ENCODE measurements at places on chromosomes 7 and 10.

- H3K4me3 ChIP-seq: no peak overlapping the region
- H3K27ac ChIP-seq: no peak overlapping the region
- no peaks in the 10 kb centered on the region for H3K4me1 ChIP-seq
These were observed 16.4 kb upstream of the RUFY2 start for GRCh38 chr10:68423522-68423921.

DNA sequence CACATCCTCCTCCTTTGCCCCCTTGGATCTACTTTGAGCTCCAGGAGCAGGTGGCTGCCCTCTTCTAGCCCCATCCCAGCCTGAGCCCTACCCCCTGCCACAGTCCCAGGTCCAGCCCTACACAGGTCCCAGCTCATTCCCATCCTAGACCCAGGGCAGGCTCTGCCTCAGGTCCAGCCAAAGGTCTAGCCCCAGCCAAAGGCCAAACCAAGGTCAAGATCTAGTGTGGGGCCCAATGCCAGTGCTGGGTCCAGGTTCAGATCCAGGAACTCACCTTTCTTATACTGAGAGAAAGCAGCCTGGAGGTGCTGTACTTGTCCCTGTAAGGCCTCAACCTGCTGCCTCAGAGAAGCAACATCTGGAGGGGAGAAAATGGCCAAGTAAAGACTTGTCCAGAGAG lies 8.5 kb downstream of the SFTPD start:
- no peaks in the 10 kb centered on the region for H3K27me3 ChIP-seq
- H3K4me3 ChIP-seq: no peak overlapping the region
- no peak overlapping the region for H3K27ac ChIP-seq
- DNase-seq: peak; percentile 16
- no peaks in the 10 kb centered on the region for H3K36me3 ChIP-seq
- H3K4me1 ChIP-seq: no peaks in the 10 kb centered on the region

GRCh38 chr7:38424750-38425463 lies 151.5 kb upstream of the TARP start:
- no peaks in the 10 kb centered on the region for H3K4me1 ChIP-seq
- H3K4me3 ChIP-seq: no peak overlapping the region
- no peak for DNase-seq
- no peak overlapping the region for H3K27ac ChIP-seq

DNA sequence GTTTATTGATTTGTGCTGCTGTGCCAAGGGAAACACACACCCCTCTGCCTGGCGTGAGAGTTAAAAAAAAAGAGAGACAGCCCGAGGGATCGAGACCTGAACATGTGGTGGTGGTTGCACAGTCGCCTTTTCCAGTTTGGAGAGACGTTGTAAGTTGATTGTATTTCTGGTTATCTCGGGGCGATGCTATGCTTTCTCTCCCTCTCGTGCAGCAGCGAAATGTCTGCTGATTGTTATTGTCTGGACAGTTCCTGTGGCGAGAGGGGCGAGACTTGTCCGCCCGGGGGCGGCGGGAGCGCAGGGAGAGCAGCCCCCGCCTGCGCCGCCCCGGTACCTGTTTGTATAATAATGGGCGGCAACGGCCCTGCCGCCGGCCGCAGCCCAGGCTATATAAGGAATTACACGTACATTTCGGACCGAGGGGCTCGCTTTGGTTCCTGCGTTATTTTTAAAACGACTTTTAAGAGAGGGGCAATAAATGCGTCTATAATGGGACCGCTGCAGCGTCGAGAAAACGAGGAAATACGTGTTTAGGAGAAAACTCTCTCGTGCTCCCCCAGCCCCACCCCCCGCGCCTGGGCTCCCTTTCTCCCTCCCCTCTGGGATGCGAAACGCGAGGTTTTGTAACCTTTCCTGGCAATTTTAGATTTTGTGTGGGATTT lies 1.7 kb downstream of the ZEB1 start:
- H3K27ac ChIP-seq: peak overlapping the region; percentile 59
- peak overlapping the region; percentile 84 for H3K4me3 ChIP-seq
- DNase-seq: peak; percentile 57
- peaks cover 42% of the 10 kb centered on the region for H3K27me3 ChIP-seq
- no peaks in the 10 kb centered on the region for H3K36me3 ChIP-seq
- H3K4me1 ChIP-seq: no peaks in the 10 kb centered on the region

DNA sequence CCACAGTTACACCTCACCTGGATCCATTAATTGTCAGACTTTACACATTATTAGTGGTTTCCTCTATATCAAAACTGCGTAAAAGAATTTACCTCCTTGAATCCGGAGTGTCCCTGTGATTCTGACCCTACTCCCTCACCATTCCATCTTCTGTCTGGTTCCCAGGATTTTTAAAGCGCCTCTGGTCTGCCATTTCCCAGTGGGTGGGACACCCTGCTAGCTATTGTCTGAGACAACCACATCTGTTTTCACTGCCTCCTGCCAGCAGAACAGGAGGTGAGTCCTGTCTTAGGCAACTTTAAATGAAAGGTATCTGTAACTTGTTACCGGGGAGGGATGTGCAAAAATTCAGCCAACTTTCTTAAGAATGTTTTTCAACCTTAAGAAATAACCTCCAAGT lies 2.3 kb downstream of the MACROH2A2 start:
- H3K27ac ChIP-seq: peak overlapping the region; percentile 5
- H3K36me3 ChIP-seq: peaks cover 10% of the 10 kb centered on the region
- H3K27me3 ChIP-seq: no peaks in the 10 kb centered on the region
- DNase-seq: peak; percentile 79
- peak overlapping the region; percentile 85 for H3K4me3 ChIP-seq
- peaks cover 20% of the 10 kb centered on the region for H3K4me1 ChIP-seq

DNA sequence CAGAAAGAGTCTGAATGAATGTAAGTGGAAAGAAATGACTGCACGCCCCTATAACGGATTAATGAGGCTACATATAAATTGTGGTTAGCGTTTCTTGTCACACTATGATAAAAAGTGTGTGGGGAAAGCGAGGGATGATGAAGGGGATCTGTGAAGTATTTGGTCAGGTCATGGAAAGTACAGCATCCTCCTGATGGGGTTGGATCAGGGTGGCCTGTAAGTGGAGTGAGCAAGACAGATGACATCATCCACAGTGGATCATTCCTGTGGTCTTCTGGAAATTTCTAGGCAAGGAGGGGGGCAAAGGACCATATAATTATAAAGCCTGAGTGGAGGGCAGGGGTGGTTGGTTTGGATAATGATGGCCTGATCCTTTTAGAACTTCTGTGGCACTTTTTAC lies 606.0 kb downstream of the INHBA start:
- H3K36me3 ChIP-seq: no peaks in the 10 kb centered on the region
- no peak overlapping the region for H3K4me3 ChIP-seq
- H3K27ac ChIP-seq: no peak overlapping the region

DNA sequence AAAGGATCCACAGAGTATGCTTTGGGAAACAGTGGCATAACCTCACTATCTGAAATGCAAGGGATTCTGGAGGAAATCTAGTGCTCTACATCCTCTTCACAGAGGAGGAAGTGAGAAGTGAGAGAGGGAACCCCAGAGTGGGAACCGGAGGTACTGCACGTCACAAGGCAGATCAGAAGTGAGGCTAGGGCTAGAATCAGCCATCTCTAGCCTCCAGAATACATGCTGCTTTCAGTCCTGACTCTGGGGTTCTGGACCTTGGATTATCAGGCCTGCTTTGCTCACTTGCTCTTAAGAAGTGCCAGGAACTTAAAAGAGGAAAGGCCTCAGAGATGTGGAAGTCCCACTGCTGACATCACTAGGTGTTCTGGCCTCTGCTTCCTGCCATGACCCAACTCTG lies 25.7 kb downstream of the ZNF503 start:
- no peak for DNase-seq
- H3K36me3 ChIP-seq: no peaks in the 10 kb centered on the region
- no peak overlapping the region for H3K27ac ChIP-seq
- H3K27me3 ChIP-seq: no peaks in the 10 kb centered on the region
- no peak overlapping the region for H3K4me3 ChIP-seq

- H3K27me3 ChIP-seq: peaks cover 25% of the 10 kb centered on the region
- H3K36me3 ChIP-seq: no peaks in the 10 kb centered on the region
- no peak overlapping the region for H3K4me3 ChIP-seq
- no peak for DNase-seq
- no peaks in the 10 kb centered on the region for H3K4me1 ChIP-seq
These were observed 2.5 kb upstream of the CFAP58 start for GRCh38 chr10:104351061-104351702.

- no peak overlapping the region for H3K27ac ChIP-seq
- DNase-seq: no peak
- H3K36me3 ChIP-seq: no peaks in the 10 kb centered on the region
- no peaks in the 10 kb centered on the region for H3K4me1 ChIP-seq
- no peaks in the 10 kb centered on the region for H3K27me3 ChIP-seq
- H3K4me3 ChIP-seq: no peak overlapping the region
These were observed 545.9 kb downstream of the SUGCT start for GRCh38 chr7:40680657-40681056.

DNA sequence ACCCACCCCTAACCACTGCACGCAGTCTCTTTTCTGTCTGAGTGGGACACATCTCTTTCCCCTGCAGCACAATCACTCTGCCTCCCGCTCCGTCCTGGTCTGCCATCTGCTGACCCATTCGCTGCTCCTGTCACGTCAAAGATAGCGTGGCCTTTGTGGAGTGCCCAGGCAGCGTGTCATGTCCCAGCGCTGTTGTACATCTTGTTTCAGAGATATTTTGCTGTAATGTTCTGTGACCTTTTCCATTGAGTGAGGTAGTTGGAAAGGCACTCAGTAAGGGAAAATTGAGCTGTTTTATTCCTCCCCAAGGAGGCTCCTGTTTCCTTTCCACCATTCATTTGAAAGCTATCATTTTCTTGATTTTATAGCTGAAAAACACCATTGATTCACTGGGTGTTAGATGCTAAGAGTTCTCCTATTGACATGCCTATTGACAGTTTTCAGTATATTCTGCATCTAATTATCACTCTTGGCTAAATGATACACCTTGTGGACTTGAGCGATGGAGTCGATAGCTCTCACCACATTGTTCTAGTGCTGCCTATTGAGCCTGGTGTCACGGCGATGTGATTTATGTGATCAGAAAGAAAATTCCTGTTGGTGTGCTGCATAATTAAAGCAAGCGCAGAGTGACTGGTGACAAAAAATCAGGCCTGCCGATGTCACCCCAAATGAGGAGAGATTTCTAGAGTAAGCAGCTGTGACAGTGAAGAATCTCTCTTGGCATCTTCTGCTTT lies 372.6 kb downstream of the LRMDA start:
- no peaks in the 10 kb centered on the region for H3K36me3 ChIP-seq
- no peaks in the 10 kb centered on the region for H3K4me1 ChIP-seq
- no peak overlapping the region for H3K4me3 ChIP-seq

DNA sequence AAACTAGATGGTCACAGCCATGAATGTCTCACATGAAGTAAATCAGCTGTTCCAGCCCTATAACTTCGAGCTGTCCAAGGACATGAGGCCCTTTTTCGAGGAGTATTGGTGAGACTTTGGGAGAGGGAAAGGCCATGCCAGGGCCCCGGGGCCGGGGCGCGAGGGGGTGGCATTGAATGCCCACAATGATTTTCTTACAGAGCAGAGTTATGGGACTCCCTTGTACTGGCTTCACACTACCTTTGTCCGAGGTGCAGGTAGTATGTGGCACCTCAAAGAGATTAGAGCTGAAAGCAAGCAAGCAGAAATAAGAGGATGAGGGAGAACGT lies 407 bp downstream of the ELOVL3 start:
- H3K27ac ChIP-seq: no peak overlapping the region
- no peaks in the 10 kb centered on the region for H3K36me3 ChIP-seq
- no peaks in the 10 kb centered on the region for H3K4me1 ChIP-seq
- H3K4me3 ChIP-seq: no peak overlapping the region

DNA sequence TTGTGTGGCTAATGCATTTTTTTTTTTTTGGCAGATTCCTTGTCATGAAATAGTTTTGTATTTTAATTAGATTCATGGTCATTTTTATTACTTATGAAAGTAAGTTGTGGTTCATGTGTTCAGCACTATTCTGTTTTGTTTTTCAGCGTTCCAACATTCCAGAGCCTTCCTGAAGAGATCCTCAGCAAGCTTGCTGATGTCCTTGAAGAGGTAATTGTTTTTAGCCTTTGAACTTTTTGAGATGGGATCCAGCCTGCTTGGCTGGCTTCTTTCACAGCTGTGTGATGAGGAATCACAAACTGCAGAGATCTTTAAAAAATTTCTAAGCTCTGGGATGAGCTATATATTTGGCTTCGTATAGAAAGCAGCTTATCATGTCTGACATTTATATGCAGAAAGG lies 208.0 kb upstream of the CSTF2T start:
- H3K4me1 ChIP-seq: no peaks in the 10 kb centered on the region
- no peaks in the 10 kb centered on the region for H3K36me3 ChIP-seq
- H3K27me3 ChIP-seq: peaks cover 13% of the 10 kb centered on the region
- no peak for DNase-seq

GRCh38 chr10:44809647-44810046 lies 101.5 kb upstream of the TMEM72 start:
- no peak overlapping the region for H3K27ac ChIP-seq
- H3K4me3 ChIP-seq: no peak overlapping the region
- peak; percentile 87 for DNase-seq

- H3K27me3 ChIP-seq: no peaks in the 10 kb centered on the region
- H3K4me1 ChIP-seq: peaks cover 6% of the 10 kb centered on the region
- no peak for DNase-seq
- H3K27ac ChIP-seq: no peak overlapping the region
These were observed 40.1 kb downstream of the HHEX start for GRCh38 chr10:92729886-92730285.

GRCh38 chr10:80041162-80041561 lies 37.3 kb upstream of the TMEM254 start:
- no peaks in the 10 kb centered on the region for H3K27me3 ChIP-seq
- H3K4me1 ChIP-seq: no peaks in the 10 kb centered on the region
- H3K4me3 ChIP-seq: no peak overlapping the region
- peak; percentile 2 for DNase-seq

DNA sequence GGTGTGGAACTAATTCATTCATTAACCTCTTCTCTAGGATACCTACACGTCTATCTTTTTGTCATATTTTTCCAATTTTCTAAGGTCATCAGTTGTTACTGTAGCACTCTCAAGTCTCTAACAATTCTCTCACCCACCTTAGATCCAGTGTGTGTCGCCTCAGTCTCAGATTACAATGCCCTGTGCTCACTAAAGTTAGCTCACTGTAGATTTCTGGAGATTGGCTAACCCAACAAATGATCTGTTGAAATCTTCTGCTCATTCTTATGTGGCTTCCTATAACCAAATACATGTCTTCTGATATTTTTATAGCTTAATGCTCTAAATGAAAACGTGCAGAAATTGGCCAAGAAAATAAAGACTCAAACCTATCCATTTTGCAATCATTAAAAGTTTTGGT lies 142.6 kb downstream of the SLC25A13 start:
- peaks cover 39% of the 10 kb centered on the region for H3K4me1 ChIP-seq
- H3K27ac ChIP-seq: no peak overlapping the region
- no peak overlapping the region for H3K4me3 ChIP-seq
